Frontal cortex (tissue), 4 donors: ENCODE measurements at places on chromosomes 7 and 10.

GRCh38 chr10:49512121-49512809 is 26.7 kb downstream of the ERCC6 start:
- no peak for DNase-seq

DNA sequence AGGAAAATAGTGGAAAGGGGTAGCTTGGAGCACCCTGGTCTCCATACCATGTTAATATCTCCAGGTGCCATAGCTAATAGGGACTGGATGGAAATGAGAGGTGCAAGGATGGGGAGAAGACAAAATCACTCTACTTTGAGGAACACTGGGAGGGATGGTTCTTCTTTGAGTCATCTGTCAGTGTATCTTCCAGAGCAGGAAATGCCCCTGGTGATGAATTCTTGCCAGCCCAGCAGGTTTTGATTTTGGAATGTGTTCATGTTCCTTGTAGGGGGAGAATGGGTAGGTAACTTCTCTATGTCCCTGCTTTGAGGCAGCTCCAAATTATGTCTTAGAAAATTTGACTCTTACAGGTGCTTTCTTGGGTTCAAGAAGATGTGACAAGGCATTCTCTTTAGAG is 177.0 kb upstream of the GLI3 start:
- no peak for DNase-seq

DNA sequence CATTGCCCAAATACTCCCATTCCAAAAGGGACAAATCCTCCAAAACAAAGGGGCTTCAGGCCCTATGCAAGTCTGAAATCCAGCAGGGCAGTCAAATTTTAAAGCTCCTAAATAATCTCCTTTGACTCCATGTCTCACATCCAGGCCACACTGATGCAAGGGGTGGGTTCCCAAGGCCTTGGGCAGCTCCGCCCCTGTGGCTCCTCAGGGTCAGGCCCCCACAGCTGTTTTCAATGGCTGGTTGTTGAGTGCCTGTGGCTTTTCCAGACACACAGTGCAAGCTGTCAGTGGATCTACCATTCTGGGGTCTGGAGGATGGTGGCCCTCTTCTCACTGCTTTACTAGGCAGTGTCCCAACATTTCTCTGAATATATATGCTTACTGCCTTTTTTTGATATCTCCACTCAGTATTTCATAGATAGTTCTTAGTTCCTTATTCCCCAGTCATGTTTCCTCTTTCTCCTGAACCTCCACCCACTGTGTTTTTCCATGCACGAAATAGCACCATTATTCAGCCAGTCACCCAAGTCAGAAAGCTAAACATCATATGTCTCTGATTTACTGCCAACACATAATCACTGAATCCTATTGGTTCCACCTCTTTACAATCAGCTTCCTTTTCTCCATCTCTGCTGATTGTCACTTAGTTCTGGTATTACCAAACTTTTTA is 172.6 kb upstream of the CACNA2D1 start:
- no peak for DNase-seq

DNA sequence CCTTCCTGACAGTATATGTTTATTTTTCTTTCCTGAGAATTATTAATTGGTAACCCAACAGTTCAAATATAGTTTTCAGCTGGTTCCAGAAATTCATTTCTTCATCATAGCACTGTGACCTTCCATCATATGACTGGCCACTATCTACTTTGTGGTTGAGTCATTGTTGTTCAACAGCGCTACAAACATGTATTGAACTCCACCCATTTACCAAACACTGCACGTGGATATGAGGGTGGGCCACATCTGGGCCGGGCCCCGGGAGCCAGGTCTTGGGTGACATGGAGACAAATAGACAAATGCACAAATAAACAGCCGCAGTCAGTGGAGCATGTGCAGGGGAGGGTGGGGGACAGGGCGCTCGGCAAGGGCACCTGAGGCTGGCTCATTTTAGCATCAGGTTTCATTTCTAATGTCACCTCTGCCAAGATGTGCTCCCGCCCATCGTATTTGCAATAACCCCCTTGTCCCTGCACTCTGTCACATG is 24.0 kb upstream of the EEPD1 start:
- DNase-seq = no peak

GRCh38 chr10:124619195-124619594 is 125.0 kb downstream of the FAM53B start:
- no peak for DNase-seq

- DNase-seq = no peak
Observed at GRCh38 chr10:105252911-105253310, 611.8 kb downstream of the SORCS3 start.

DNA sequence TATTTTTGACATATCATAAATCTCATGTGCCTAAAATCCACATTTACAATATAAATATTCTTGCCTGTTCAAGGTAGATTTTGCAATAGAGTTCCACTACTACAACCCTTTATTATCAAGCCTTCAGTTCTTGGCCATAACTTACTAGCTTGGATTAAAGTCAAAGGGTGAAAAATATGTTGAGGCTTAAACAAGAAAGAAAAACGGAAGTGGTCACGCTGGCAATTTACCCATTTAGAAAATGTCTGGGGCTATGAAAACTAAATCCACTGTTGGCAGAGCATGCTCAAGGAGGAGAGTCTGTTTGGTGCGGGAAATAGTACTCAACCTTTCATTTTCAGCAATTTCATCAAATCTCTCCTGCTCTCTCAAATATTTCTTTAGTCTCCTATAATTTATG is 209.8 kb upstream of the RHOBTB1 start:
- no peak for DNase-seq

DNA sequence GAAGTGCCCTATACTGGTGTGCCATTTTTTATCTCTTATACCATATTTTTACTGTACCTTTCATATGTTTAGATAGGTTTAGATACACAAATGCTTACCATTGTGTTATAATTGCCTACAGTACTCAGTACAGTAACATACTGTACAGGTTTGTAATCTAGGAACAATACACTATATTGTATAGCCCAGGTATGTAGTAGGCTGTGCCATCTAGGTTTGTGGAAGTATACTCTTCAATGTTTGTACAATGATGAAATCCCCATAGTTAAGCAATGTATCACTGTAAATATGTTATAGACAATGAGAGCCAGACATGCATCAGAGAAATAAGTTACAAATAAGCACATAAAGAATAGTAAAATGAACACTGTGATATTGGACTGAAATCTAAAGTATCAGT is 109.1 kb downstream of the IQUB start:
- DNase-seq = no peak

DNA sequence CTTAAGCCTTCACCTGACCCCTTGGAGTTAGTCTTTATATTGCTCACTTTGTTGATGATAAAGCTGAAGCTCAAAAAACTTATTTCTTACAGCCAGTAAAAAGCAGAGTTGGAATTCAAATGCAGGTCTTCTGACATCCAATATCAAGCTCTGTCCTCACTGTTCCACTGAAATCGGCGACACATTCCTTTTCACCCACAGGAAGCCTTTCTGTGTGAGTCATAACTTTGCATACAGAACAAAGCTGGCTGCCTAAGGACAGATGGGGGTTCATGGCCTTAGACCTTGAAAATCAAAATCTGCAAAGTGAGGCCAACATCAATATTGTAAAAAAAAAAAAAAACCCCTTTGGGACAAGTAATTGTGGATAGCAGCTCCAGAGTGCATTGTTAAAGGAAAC is 21.8 kb upstream of the AKR1B1 start:
- no peak for DNase-seq

DNA sequence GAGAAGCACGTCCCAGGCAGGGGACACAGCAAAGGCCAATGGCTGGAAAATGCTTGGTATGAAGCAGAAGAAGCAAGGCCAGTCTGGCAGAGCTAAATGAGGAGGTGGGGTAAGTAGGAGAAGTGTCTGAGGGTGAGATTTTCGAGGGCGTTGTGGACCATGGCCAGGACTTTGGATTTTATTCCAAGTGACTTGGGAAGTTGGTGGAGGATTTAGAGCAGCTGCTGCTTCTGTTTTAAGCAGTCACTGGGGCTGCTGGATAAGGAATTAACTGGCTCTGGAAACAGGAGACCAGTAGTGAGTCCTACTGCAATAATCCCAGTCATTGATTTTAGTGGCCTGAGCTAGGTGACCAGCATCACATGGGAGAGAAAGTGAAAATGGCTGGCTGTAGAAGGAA is 67.6 kb upstream of the GSDME start:
- DNase-seq = no peak

- DNase-seq = no peak
Observed at GRCh38 chr7:44548893-44549292, 7.8 kb upstream of the NPC1L1 start.

DNA sequence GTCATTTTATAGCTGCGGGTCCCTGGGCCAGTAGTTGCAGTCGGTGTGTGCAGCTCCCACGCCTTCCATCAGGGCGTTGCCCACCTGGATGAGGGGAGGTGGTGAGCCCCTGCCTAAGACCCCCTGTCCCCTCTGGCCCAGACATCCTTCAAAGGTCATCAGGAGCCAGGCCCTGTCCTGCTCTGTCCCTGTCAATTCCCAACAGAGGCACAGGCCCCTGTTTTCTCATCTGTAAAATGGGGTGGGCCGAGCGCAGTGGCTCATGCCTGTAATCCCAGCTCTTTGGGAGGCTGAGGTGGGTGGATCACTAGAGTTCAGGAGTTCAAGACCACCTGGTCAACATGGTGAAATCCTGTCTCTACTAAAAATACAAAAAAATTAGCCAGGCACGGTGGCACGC is 128.5 kb upstream of the TNRC18 start:
- no peak for DNase-seq

DNA sequence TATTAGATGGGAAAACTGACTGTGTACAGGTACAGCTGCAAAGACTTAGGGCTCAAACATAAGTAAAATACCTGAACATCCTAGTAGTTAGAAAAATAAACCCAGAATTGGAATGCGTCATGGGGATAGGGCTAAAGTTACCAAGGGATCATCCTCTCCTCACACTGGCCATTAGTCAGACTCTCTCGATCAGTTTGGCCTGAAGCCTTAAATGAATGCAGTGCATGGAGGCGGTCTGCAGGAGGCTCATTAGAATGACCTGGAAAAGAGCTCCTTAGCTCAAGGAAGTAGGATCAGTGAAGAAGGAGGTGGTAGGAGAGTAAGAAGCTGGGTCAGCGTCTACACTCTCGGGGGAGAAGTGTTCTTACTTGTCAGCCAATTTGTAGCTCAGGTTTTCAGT is 35.3 kb downstream of the DENND2A start:
- no peak for DNase-seq

- no peak for DNase-seq
Observed at GRCh38 chr10:104894681-104895080, 253.6 kb downstream of the SORCS3 start.

- no peak for DNase-seq
Observed at GRCh38 chr7:106883456-106884026, 18.5 kb downstream of the PIK3CG start.

DNA sequence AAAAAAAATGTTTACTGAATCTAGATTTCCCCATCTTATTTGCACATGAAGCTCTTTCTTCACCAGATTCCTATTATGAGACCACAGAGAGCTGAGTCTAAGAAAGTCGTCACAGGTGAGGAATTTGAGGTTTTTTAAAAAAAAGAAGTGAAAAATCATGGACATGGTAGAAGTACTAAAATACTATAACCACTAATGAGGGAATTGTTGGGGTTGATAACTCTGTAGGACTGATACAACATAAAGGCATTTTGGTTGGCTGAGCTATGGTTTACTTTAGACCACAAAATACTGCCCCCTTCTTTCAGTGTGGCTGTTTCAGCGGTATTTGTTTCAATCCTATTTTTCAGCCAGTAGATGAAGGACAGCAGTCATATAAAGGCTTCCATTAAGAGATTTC is 1111.3 kb downstream of the TYW1 start:
- no peak for DNase-seq

- DNase-seq = no peak
Observed at GRCh38 chr7:116708861-116709260, 36.9 kb downstream of the MET start.

GRCh38 chr10:78754269-78755062 is 314.3 kb upstream of the ZMIZ1 start:
- DNase-seq = no peak

DNA sequence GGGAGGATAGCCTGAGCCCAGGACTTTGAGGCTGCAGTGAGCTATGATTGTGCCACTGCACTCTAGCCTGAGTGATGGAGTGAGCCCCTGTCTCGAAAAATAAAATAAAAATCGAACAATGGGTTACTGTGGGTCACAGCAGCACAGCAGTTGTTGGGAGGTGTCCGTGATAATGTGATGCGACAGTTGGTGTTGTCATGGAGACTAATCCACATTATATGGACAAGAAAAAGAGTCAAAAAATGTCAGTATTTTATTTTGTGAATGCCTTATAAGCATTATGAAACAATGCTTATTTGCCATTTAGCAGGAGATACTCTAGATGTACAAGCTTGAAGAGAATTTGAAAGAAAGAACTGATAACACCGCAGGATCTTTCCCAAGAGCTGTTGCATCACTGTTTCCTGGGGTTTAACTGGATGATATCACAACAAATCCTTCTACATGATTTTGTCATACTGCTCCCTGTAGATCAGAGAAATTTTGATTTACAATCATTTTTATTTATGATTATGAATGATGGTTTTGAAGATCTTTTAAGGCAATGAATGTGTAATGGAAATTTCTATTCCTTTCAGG is 195.4 kb downstream of the BAMBI start:
- no peak for DNase-seq

DNA sequence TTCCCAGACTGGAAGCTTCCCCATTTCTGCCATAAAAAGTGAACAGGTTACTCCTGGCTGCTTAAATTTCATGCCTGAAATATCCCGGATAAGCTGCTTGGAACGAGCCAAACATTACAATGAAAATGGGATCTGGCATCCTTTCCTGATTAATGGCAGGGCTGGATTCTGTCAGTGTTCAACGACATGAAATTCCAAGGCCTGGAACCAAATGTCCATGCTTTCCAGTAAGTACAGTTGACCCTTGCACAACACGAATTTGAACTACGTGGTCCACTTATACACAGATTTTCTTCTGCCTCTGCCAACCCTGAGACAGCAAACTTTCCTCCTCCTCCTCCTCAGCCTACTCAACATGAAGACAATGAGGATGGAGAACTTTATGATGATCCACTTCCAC is 65.4 kb downstream of the SGMS1 start:
- no peak for DNase-seq

- no peak for DNase-seq
Observed at GRCh38 chr10:110170142-110170971, 37.0 kb upstream of the MXI1 start.

- no peak for DNase-seq
Observed at GRCh38 chr7:657565-658119, 68.9 kb upstream of the DNAAF5 start.

GRCh38 chr10:109668154-109668665 is 255.1 kb downstream of the XPNPEP1 start:
- DNase-seq = no peak

DNA sequence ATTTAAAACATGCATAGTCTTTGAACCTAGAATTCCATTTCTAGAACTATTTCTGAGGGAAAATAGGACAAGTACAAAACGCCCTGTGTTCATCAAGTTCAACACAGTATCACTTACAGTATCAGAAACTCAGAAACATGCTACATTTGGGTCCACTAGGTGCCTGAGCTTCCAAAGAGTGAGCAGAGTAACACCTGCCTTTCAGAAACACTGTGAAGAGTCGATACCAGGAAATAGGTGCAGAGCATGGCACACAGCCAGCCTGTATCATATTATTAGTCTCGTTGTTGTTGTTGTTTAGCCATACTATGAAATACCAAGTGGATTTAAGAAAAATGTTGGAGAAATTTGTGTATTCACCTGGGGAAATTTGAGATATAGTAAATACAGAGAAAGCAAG is 392.1 kb upstream of the MGMT start:
- DNase-seq = no peak
